Right lung (tissue), 10 donors: ENCODE measurements at places on chromosomes 13 and 19.

DNA sequence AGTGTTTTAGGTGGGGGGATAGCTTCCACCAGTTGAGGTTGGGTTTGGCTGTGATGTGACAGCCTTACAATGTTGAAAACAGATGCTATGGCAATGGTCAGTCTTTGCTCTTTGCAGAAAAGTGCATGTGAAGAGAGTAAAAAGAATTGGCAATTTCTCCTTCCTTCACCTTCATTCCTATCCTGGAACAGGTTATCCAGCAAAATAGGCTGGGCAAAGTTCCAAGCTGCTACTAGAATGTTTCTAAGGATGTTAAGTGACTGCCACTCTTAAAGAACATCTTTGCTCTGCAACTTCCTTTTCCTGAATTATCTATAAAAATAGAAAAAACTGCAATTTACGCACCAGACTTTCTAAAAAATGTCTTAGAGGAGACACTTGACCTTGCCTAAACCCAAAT, 50.1 kb upstream of the MYCBP2 start:
- no peak for DNase-seq

- DNase-seq, result no peak
These were observed 738.2 kb downstream of the GPC5 start for GRCh38 chr13:92136449-92137155.

GRCh38 chr13:26787961-26788360, 27.4 kb upstream of the GPR12 start:
- no peak for DNase-seq

DNA sequence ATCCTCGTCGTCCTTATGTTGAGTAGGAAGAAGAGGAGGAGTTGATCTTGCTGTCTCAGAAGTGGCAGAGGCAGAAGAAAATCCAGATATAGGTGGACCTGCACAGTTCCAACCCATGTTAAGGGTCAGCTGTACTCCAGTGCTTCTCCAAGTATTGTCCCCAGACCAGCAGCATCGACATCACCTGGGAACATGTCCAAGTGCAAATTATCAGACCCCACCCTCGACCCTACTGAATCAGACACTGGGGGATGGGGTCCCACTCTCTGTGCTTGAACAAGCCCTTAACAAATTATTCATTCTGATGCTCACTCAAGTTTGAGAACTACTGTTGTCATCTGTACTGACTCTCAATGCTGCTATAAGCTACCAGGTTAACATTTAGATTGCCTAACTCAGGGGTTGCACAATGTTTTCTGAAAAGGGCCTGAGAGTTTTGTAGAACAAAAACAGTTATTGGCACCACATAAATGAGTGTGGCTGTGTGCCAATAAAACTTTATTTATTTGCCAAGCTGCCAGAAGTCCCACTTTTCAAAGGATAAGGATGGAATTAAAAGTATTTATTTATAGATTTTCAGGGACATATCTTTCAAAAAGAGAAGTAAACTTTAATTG, 226.7 kb upstream of the IPO5 start:
- DNase-seq, result peak; percentile 79

GRCh38 chr13:73607489-73608156, 526.6 kb downstream of the KLF12 start:
- DNase-seq, result no peak

GRCh38 chr13:36919171-36919832, 736 bp downstream of the SMAD9 start:
- peak; percentile 58 for DNase-seq

DNA sequence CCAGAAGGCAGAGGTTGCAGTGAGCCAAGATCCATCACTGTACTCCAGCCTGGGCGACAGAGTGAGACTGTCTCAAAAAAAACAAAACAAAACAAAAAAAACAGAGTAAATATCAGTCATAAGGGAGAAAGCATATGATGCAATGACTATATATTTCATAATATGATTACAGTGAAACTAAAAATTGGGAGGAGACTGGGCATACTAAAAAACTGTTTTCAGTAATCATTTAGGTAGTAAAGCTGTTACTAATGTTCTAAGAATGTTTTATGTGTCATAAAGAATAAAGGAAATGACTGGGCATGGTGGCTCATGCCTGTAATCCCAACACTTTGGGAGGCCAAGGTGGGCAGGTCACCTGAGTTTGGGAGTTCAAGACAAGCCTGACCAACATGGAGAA, 15.9 kb downstream of the ZNF573 start:
- no peak for DNase-seq

GRCh38 chr19:32522967-32523366, 58.0 kb upstream of the PDCD5 start:
- no peak for DNase-seq

DNA sequence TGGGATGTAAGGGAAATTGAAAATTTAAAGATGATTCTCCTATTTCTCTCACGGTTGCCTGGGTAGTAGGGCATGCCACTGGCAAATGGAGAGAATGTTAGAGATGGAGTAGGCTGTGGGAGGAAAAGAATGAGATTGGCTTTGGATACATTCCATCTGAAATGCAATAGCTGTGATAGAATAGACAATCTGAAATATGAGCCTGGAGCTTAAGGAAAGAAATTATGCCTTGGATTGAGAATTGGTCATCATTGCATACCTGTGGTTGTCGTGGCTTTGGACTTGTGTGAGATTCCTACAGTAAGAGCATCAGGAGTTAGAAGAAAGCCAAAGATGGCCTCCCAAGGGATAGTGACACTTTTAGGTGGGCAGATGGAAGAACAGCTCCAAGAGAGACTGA, 305.1 kb upstream of the SLC10A2 start:
- DNase-seq, result no peak

- DNase-seq, result no peak
These were observed 54.4 kb upstream of the ZNF835 start for GRCh38 chr19:56725829-56726424.

- no peak for DNase-seq
These were observed 386 bp downstream of the GIPR start for GRCh38 chr19:45668342-45668871.

DNA sequence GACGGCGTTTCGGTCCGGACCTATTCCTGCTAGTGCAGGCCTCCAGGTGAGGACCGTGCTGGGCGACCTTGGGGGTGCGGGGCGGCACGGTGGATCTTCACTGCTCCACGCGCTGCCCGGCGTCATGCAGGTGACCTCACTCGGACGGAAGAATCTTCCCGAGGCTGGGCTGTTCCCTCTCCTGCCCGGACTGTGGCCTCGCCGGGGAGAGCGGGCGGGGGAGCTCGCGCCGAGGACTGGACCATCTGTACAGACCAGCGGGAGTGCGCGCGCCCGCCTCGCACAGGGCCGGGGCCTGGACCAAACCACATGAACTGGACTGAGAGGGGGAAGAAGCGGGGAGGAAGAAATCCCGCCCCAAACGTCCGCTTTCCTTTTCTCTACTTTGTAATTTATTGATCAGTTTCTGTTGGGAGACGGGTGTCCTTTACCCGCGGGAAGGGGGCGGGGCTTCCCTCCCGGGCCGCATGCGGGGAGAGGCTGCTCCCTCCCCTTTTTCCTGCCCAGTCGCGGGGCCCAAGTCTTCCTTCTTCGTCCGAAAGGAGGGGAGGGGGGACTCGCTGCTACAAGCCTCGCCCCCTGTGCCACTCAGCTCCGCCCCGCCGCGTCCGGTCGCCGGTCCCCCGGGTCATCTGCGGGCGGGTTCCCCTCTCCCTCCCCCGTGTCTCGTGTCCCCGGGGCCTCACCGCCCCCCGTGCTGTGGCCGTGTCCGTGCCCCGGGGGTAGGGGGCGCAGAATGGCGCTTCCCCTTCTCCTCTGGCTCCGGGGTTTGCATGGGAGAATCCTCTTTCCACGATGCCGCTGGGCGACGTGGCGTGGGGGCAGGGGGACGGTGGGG, 4.9 kb downstream of the HRC start:
- peak; percentile 93 for DNase-seq

DNA sequence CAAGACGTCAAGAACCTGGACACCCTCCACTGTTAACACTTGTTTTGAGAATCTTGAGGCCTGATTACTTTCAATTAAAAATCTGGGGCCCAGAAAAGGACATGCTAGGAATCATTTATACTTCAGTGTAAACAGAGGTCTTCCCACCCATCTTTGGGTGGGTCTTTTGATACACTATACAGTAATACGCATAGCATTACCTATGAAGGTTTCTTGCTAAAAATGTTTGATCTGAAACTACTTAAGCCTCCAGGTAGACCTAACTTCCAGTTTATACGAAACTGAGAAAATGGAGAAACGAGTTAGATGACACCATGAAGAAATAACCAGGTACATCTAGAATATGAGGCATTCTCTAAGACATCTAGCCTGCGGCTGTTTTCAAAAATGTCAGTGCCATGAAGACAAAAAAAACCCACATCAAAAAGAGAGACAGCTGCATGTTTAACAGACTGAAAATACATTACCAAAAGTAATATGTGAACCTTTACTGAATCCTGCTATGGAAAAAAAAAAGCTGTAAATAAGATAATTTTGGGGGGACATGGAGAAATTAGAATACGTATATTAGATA, 36.6 kb downstream of the TGDS start:
- DNase-seq, result no peak

GRCh38 chr13:24276861-24277260, 32.5 kb upstream of the C1QTNF9 start:
- no peak for DNase-seq

- DNase-seq, result no peak
These were observed 3.1 kb upstream of the KLK1 start for GRCh38 chr19:50826492-50827240.

DNA sequence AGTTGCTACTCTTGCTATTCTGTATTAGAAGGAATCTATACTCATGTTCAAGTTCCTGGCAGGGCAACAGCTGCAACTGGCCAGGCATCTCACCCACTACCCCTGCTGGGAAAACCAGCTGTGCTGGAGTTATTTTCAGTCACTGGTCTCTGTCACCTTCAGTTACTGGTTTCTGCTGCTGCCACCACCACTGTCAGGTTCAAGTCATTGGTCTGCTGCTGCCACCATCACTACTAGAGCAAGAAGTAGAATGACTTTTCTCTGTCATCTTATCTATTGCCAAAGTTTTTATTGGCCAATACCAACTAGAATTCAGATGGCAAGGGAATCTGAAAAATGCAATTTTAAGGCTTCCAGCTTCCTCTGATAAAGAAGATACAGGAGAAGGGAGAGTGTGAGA, 1615.2 kb downstream of the OLFM4 start:
- DNase-seq, result no peak

- no peak for DNase-seq
These were observed 4.3 kb downstream of the KIRREL2 start for GRCh38 chr19:35860818-35861639.

- no peak for DNase-seq
These were observed 1.6 kb upstream of the ADAMTS10 start for GRCh38 chr19:8611877-8612806.

- no peak for DNase-seq
These were observed 135.2 kb downstream of the USP12 start for GRCh38 chr13:27036236-27036981.

DNA sequence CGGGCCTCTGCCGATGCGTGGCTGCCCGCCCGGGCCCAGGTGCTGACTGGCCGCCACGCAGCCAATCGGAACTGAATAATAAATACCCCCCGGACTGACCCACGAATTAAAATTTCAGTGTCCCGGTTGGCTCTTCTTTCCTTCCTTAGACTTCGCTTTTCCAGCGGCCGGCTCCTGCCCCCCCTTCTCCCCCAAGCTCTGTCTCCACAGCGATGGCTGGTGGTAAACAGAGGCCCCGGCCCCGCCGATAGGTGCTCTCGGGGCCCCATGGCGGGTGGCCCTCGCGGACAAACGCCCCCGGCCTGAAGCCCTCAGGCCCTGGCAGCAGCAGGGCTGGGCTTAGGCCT, 2.6 kb downstream of the ZBTB7A start:
- no peak for DNase-seq

DNA sequence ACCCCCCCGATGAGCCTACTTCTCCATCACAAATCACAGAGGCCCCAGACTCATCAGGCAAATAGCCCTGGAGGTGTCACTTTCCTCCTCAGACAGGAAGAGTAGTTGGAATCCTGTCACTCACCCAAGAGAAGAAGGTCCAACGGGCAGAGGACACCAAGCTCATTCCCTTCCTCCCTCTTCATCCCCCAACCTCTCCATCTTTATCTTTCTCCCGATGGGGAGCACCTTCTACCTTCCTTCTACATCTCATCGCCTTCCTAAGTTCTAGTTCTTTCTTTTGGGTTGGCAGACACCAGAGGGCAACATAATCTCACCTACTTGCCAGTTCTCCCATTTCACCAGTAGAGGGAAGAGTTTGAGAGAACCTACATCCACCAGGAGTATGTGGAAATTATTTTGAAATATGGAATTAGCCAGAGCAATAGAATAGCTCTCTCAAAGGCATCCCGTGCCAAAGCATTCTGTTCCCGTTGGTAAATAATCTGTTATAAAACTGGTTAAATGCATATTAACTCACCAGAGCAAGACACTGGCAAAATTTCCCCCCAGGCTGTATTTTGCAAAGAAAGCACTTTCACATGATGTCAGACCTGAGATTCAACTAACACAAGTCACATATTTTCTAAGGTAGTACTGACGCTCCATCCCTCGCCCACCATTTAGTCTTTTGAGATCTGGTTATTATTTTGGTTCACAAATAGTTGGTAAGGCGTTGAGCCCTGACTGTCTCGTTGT, 55.0 kb downstream of the ZIC5 start:
- DNase-seq, result peak; percentile 53

DNA sequence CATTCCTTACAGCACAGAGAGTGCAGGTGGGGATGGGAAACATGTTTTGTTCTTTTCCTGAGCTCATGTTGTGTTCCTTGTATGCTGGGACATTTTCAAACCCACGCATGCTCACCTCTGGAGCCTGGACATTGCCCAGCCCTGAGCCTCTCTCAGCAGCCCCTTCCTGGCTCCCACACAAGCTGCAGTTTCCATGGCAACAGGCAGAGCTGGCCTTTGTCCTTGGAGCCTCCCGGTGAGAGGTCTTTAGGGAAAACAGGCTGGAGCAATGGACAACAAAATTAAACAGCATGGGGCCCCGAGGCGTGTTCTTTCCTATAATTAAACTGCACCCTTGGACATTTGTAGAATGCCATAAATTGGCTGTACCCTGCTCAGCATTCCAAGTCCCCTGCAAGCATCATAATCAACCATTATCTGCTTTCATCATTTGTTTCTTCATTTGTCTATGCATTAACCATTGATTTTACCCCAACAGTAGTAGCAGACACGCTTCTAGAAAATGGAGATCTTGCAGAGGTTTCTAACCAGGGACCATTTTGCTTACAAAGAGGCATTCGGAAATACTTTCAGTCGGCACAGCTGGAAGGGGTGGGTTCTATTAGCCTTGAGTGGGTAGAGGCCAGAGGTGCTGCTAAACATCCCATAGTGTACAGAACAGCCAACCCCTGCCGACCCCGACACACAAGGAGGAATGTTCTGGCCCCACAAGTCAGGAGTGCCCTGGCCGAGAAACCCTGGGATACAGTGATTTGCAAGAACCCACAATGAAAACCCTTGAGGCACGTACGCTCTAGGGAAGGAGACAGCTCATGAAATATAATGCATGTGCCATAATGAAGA, 133.4 kb upstream of the PEG3 start:
- DNase-seq, result no peak
